ENCODE measurements at places on chromosomes 1 and 21.

GRCh38 chr21:37208056-37208721 is 58.9 kb downstream of the VPS26C start:
- peak; percentile 73 for DNase-seq

- DNase-seq, result no peak
Observed at GRCh38 chr1:210588946-210589345, 260.2 kb downstream of the HHAT start.

DNA sequence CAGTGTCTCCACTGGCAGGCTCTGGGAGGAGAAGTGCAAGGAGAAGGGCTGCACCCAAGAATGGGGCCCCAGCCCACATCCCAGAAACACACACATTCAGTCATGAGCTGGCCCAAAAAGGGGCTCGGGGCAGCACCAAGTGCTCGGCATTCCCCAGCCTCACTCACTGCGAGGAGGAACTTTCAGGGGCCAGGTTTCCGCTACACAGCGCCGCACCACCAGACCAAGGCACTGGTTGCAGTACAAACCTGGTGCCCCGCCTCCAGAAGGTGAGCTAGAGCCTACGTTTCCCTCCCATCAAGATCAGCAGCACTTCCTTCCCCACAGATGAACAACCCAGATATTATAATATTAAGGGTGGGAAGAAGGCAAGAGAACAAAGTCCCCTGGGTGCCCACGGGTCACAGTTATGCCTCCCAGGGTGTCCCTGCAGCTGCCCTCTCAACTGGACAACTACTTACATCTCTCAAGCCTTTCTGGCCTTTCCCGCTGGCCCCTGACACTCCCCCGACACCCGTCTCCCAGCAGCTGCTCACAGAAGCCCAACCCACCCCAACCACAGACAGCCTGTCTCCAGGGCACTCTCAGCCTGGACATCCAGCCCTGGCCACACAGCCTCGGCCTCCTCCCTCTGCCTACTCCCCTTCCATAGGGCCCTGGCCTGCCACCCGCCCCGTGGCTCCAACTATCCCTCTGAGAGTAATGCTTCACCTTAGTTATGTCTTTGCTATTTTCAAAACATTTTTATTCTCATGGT is 3.8 kb downstream of the PBXIP1 start:
- peak; percentile 72 for DNase-seq

- no peak for DNase-seq
Observed at GRCh38 chr21:32325706-32326105, 27.1 kb downstream of the MRAP start.

DNA sequence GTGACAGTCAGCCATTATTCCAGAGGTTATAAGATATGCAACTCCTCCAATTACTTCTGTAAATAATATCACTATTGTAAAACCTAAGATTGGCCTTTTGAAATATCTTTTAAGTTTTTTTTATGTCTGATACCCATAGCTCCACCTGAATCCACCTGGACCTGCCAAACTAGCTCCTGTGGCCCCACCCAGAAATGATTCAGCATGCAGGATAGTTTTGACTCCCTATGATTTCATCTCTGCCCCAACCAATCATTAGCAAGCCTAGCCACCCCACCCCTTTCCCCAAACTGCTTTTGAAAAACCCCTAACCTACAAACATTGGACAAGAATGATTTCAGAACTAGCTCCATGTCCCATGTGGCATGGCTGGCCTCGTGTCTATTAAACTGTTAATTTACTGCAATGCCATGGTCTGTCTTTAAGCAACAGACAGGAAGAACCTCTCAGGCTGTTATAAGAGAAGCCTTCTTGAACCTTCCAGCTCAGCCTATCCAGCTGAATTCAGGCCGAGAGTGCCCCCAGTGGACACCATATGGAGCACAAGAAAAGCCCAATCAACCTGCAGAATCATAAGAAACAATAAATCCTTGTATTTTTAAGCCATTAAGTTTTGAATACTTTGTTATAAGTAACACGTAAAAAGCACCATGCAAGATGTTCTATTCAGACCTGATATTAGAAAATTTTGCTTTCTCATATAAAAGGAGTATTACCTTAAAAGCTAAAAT is 263.0 kb upstream of the ZRANB2 start:
- DNase-seq, result no peak

GRCh38 chr1:218299416-218299815 is 14.3 kb downstream of the RRP15 start:
- peak; percentile 27 for DNase-seq

All from osteoblast (primary cell).